ENCODE measurements at places on chromosomes 3 and 15. TPM values are rescaled to one million over a fixed set of nuclear protein-coding genes. Genes with fewer than 3 reads are reported as not detected.

- DNase-seq = no peak
- H3K27me3 ChIP-seq = no peaks in the 10 kb centered on the region
- peaks cover 6% of the 10 kb centered on the region for H3K36me3 ChIP-seq
- H3K4me1 ChIP-seq = no peaks in the 10 kb centered on the region
- no peak overlapping the region for H3K27ac ChIP-seq
Measured at GRCh38 chr15:80929225-80929624, 60.4 kb downstream of the MESD start.

DNA sequence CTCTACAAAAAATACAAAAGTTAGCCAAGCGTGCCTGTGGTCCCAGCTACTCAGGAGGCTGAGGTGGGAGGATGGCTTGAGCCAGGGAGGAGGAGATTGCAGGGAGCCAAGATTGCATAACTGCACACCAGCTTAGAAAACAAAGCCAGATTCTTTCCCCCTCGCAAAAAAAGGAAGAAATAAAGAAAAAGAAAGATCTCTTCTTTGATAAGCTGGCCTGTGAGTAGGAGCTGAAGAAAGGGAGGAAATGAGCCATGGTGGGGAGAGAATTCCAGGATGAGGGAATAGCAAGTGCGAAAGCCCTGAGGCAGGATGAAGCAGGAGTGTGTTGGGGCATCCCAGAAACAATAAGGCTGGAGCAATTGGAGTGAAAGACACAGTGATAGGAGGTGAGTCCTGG lies 24.5 kb upstream of the TOP2B start:
- H3K27me3 ChIP-seq = no peaks in the 10 kb centered on the region
- no peak for DNase-seq
- H3K27ac ChIP-seq = no peak overlapping the region
- H3K4me1 ChIP-seq = no peaks in the 10 kb centered on the region
- no peak overlapping the region for H3K4me3 ChIP-seq
- H3K36me3 ChIP-seq = no peaks in the 10 kb centered on the region

Gene ISLR2
- not detected for total RNA-seq

- no peak overlapping the region for H3K4me3 ChIP-seq
- DNase-seq = no peak
- H3K27ac ChIP-seq = no peak overlapping the region
- peaks cover 54% of the 10 kb centered on the region for H3K36me3 ChIP-seq
- H3K4me1 ChIP-seq = no peaks in the 10 kb centered on the region
- H3K27me3 ChIP-seq = no peaks in the 10 kb centered on the region
Measured at GRCh38 chr3:32733631-32734229, 48.7 kb downstream of the CNOT10 start.

Data from upper lobe of left lung (tissue), 6 donors.